ENCODE measurements at places on chromosomes 6 and 20.

DNA sequence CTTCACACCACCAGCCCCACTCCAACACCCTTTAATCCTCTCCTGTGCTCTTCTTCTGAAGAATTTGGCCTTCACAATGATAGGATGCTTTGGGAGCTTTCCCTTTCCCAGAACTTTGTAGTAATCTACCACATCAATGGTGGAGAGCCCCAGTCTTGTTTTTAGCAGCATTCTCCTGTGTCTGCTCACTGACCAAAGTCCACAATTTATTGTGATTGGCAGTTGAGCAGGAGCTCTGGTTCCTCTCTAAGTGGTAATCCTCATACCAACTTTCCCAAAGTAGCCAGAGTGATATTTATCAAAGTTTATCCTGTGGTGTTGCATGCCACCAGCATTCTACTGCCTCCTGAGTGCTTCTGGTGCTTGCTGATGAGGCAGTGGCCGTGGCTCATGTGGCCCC lies 29.0 kb upstream of the OPN5 start:
- DNase-seq, result no peak

- DNase-seq, result no peak
Observed at GRCh38 chr20:16167423-16168130, 405.7 kb downstream of the KIF16B start.

DNA sequence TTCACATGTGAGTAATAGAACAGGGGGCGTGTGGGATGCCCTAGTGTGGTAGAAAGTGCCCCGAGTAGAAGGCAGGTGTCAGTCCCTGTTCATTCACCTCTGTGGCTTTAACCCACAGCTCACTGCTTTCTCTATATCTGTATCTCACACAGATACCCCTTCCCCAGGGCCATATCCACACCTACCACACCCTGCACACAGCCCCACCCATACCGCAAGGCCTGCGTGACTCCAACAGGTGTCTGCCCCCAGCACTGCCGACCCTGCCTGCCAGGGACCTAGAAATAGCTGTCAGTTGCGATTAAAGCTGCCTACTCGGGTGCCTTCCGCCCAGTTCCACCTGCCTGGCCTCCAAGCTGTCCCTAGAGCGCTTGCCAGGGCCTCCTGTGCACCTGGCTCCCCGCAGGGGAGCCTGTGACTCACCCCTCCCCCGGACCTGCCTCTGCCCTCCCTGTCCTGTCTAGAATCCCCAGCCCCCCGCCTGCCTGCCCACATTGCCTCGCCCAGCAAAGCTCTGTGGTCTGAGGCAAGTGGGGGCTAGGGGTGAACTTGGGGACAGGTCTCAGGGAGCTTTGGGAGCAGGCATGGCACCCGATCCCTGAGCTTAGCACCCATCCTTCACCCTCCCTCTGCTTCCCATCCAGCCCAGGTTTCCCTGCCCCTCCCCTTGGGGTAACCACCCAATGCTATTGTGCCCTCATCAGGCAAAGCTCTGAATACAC lies 38.3 kb upstream of the ID1 start:
- DNase-seq, result no peak

DNA sequence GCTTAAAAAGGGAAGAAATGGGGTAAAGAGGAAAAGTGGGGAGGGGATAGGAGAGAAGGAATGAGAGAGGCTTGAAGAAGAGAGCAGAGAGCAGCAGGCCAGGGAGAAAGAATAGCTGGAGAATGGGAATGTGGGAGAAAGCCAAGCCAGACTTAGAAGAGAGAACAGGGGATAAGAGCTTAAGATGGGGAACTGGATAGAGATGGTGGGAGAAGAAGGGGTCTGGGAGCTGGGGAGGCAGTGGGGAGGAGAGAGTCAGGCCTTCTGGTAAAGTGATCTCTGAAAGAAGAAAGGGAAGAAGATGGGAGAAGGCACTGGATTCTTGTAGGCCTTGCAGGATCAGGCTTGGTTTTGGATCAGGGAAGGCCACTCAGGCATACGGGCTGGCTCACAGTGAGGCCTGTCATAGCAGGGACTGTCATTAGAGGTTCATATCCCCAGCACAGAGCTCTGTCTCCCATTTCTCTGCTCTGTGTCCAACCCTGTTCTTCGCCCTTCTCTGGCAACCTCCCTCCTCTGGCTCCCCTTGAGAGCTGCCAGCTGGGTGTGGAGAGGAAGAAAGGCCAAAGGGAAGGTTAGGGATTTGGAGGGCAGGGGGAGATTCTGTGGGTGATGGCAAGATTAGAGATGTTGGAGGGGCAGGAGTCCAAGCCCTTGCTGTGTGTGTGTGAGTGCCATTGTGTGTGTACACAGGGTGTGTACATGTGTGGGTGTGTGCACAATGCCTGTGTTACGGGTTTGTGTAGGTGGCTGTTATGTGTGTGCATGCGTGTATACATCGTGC lies 9.3 kb downstream of the SYNGAP1 start:
- DNase-seq, result no peak

DNA sequence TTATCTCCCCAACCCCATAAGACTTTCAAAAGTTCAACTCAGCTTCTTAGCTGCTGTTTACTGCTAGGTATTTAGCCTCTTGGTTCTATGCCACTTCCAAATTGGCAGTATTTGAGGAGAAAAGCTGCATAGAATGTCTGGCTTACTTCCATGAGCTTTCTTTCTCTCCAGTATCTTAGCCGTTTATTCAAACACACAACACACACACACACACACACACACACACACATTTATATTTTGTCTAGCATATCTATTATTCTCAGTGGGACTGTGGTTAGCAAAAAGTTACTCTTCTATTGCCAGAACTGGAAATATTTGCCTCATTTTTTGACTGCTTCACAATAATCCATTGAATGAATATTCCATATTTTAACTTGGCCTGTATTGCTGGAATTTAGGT lies 634.2 kb upstream of the IMPG1 start:
- no peak for DNase-seq

GRCh38 chr6:69584913-69585729 lies 211.7 kb downstream of the LMBRD1 start:
- DNase-seq, result no peak

GRCh38 chr20:50891138-50891537 lies 40.1 kb downstream of the ADNP start:
- DNase-seq, result no peak

DNA sequence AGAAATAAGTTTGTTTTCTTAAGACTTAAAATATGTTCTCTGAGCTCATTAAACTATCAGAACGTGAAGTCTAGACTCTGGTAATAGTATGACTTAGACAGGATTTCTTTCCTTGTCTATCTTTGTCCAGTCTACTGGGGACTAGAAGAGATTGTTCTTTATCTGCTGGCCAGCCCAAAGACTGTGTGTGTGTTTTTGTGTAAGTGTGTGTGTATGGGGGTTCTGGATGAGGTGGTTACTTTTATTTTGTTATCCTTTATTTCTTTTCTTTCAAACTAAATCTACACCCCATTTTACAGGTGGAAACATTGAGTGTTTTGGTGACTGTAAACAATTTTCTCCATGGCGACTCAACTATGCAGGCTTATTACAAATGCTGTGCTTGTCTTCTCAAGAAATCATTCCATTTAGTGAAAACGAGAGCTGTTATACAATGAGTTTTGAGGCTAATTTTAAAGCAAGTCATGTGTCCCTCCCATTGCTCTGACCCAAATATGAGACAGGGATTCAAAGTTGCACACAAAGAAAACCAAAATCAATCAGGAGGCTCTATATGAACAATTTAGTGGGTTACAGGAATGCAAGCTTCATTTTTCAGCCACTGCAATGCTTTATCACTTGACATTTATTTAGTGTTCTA lies 97.6 kb downstream of the ELOVL5 start:
- no peak for DNase-seq

DNA sequence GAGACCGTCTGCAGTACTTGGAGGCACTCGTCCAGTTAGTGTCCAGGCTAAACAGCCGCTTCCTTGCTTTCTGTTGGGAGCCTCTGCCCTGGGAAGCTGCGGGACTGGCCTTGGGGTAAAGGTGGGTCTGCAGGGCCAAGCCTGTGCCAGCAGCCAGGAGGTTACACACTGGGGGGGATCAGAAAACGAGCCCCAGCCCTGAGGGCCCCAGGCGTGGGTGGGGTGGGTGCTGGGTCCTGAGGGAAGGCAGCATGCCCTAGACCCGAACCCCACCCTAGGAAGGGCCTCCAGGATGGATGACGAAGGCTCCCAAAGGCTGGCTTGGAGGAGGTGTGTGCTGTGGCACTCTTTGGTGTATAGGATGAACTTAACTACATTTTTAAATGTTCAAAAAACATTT lies 335.2 kb downstream of the ZFAND3 start:
- DNase-seq, result no peak

- no peak for DNase-seq
Observed at GRCh38 chr20:2002365-2002764, 8.5 kb upstream of the PDYN start.

GRCh38 chr20:19816386-19816785 lies 58.3 kb downstream of the RIN2 start:
- DNase-seq, result no peak

- DNase-seq, result no peak
Observed at GRCh38 chr6:16776394-16777017, 15.2 kb upstream of the ATXN1 start.

- no peak for DNase-seq
Observed at GRCh38 chr20:47265214-47265613, 91.3 kb downstream of the ZMYND8 start.

GRCh38 chr20:45963059-45964005 lies 8.7 kb downstream of the ZNF335 start:
- DNase-seq, result no peak

- DNase-seq, result no peak
Observed at GRCh38 chr6:52496631-52497030, 76.5 kb downstream of the EFHC1 start.

DNA sequence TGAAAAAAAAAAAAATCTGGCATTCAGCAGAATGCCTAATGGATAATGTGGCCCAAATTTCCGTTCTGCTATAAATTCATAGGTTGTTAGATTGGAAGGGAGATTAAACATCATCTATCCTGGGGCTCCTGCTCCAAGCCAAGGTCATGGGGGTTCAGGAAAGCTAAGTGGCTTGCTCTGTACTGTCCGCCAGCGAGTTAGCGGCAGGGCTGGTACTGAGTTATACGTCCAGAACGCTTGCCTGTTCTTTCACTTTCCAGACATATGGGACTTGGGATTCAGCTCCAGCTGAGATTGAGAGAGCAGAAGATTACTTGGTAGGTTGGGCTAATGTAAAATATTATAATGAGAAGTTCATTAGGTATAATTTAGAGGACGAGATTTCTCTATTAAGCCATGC lies 858 bp downstream of the RWDD1 start:
- DNase-seq, result no peak

- DNase-seq, result no peak
Observed at GRCh38 chr6:125918230-125918629, 38.3 kb upstream of the HINT3 start.

GRCh38 chr6:12113190-12113577 lies 101.1 kb downstream of the HIVEP1 start:
- DNase-seq, result peak; percentile 35

DNA sequence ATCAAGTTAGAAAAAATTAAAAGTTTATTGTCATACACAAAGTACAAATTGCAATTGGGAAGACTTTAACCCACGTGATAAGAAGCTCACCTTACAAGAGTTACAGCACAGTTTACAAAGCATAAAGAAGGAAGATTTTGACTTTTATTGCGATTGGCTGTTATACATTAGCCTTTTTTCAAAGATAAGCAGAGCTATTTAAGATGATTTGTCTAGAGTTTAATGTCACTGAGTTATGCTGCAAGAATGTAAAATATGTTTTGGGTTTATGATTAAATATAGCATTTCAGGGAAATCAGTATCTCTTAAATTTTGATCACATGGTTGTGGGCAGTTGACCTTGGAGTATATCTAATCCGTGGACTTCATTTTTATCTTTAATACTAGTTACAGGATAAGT lies 664.2 kb upstream of the PTCHD4 start:
- DNase-seq, result no peak

- DNase-seq, result no peak
Observed at GRCh38 chr6:93964321-93964720, 545.0 kb upstream of the EPHA7 start.
